ENCODE measurements at places on chromosomes 3 and 15.
A peak's percentile ranks its signal among the peaks of the same experiment; 100 is the strongest.

DNA sequence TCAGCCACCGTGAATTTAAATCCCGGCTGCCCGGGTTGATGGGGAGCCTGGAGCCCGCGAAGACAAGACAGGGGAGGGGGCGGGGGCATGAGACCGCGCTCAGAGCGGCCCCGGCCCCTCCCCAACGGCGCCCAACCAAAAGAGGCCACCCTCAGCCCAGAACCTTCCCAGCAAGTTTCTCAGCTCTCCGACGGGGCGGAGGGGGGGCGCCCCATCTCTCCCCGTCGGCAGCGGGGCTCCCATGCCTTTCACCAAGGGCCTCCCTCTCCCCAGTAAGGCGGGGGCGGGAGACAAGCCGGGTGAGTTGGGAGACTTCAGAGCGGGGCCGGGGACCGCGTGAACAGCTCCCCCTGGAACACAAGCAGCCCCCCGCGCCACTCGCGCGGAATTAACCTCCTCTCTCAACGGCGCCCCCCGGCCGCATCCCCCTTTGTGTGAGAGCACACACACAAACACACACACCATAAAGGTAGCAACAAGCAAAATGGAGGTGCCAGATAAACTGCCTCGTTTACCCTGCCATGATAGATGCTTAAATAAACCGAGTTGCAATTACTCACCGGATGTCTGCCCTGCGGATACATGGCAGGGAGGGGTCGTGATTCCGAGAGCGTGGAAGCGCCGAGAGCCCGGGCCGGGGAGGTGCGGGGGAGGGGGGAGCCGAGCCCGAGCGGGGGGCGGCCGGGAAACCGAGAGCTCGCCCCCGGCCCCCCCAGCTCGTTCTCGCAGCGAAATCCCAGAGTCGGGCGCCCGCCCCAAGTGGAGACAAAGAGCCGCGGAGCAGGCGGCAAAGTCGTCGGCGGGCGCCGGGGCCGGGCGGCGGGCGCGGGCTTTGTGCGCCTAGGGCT is 1.3 kb downstream of the TLE3 start:
- no peak for DNase-seq

GRCh38 chr3:81947359-81947758 is 185.9 kb upstream of the GBE1 start:
- DNase-seq, result no peak

DNA sequence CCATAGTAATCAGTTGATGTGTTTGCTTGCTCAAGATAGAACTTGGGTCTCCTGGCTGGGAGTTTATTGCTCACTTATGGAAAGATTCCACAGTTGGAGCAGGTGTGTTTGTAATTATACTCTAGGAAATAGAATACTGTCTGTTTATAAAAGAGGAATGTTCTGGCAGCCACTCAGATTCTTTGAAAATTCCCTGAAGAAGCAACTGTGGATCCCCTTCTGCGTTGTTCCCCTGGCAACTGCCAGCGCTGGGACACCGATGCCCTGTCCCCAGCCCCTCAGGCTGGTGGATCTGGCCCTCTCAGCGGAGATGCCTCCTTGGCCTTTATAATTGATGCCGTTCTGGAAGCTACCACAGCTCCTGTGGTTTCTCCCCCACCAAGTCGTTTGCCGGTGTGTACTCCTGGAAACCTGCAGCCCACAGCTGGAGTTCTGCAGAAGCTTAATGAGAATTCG is 225.9 kb downstream of the ITPR1 start:
- no peak for DNase-seq

DNA sequence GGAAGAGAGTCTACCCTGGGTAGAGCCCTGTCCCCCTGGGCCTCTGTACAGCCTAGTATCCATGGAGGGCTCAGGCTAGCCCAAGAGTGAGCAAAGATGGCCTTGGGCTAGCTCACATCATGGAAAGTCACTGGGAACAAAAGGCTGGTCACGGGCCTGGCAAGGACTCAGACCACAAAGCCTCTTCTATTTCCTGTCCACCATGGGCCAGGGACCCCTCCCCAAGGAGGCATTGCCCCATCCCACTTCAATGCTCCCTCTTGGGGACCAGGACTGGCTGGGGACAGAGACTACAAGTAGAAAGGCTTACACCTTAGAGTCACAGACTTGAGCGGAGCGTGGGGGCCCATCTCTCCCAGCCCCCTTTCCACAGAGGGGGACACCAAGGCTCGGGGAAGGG is 16.9 kb downstream of the DUSP7 start:
- DNase-seq, result no peak

GRCh38 chr3:186669378-186670084 is 3.7 kb downstream of the HRG start:
- no peak for DNase-seq

GRCh38 chr15:78212546-78213424 is 21.6 kb downstream of the ACSBG1 start:
- no peak for DNase-seq

DNA sequence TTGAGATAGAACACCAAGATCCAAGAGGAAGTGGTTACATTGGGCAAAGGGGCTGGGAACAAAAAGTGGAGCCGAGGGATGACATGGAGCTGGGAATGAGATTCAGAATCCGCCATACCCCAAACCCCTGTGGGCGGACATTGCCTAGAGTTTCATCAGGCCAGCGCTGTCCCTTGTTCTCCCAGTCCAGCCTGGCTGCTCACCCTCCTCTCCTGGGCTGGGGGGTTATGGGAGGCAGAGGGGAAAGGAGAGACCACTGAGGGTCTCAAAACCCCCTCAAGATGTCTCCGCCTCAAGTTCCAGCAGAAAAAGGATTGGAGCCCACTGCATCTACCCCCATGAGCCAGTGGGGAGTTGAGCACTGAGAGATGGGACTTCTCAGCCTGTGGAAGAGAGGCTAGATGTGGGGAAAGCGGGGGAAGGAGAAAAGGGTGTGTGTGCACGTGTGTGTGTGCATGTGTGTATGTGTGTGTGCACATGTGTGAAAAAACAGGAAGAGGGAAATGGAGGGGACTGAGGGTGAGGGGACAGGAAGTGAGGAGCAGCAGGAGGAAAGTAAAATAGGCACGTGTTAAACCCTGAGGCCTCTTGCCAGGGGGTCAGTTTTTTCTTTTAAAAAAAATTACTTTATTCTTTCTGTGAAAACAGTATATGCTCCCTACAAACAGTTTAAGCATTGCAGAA is 14.3 kb downstream of the GRM2 start:
- DNase-seq, result no peak

DNA sequence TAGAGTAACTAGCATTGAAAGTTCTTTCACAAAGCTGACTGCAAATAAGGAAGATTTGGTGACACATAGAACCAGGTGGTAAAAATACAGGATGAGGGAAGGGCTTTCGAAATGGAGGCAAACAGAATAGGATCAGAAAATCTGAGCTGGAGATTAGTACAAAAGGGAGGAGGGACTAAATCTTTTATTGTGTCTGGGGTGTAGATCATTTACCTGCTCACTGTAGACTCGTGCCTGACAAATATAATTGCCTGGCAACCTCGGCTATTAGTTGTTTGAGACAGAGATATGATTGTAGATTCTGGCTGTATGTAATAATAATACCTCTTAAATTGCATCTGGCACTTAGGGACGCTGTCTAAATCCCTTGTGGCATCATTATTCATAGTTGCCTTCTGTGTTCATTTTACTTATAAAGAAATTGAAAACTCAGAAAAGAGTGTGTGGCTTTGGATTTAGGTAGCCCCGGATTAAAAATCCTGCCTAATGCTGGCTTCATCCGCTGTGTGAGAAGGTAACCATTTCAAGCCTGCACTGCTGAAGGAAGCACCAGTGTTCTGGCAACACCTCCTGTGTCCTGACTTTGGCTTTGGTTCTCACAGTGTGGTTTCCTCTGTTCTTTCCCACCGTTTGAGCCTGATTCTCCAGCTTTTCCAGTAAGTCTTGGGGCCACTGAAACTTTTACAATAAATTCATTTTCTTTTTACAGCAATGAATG is 25.0 kb upstream of the GPR160 start:
- no peak for DNase-seq

DNA sequence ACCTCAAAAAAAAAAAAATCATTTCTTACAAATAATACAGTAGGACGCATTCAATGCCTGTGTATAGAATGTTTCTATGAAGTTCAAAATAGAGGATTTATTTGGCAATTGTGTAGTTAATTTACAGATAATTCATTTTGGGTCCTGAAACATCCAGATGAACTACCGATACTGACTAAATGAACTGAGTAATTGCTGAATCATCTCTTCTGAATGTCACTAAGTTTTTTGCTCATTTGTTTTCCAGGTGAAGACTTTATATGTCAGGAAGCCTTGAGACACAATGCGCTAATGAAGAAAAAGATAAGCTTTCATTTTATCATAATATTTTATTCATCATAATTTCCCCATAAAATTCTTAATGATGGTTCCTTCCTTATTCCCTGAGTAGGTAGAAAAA is 39.7 kb downstream of the PCOLCE2 start:
- no peak for DNase-seq

DNA sequence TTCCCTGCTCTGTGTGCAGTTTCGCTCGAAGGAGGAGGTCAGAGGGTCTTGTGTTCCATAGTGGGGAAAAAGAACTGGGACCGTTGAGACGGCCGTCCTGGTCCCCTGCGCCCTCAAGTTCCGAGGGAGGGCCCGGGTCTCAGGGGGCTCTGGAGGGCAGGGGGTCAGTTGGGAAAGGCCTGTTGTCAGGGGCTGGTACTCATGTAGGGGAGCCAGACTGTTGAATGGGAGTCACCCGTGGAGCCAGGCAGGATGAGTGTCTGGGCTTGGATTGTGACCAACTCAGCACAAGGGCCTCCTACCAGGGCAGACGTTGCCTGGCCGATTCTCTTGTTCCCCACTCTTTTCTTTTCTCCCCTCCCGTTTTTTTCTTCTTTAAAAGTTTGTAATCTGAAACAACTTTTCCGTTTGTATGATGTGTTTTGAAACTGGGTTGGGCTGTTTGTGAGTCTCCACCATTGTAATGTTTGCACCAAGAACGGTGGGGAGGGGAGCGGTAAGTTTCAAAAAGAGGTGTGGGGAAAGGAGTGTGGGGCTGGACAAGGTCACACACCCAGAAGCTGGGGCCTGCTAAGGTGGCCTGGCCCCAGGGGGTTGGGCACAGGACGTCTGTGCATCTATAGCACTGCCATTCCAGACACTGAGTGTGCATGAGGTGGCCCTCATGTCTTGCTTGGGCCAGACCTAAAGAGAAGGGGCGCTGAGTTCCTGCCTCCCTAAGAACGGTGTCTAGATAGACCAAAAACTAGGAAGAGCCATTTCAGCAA is 1.1 kb downstream of the CMTM7 start:
- DNase-seq, result peak; percentile 37

- DNase-seq, result no peak
Measured at GRCh38 chr3:141112686-141113297, 61.6 kb downstream of the SPSB4 start.

DNA sequence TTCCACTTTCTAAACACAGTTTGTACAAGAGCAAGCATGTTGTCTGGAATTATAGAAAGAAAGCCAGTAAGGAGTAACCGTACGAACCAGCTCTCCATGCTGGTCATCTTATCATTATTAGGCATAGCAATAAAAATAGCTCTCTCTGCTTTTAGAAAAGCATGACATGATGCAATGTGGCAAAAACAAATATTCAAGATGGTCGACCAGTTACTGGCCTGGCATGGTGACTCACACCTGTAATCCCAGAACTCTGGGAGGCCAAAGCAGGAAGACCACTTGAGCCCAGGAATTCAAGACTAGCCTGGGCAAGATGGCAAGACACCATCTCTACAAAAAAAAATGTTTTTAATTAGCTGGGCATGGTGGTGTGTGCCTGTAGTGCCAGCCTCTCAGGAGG is 2.6 kb upstream of the MAP4 start:
- DNase-seq, result no peak

- DNase-seq, result no peak
Measured at GRCh38 chr3:130906374-130906995, 12.6 kb downstream of the ATP2C1 start.

GRCh38 chr3:81549831-81550230 is 211.6 kb downstream of the GBE1 start:
- DNase-seq, result no peak

GRCh38 chr3:40379674-40380306 is 7.2 kb upstream of the ENTPD3 start:
- no peak for DNase-seq

DNA sequence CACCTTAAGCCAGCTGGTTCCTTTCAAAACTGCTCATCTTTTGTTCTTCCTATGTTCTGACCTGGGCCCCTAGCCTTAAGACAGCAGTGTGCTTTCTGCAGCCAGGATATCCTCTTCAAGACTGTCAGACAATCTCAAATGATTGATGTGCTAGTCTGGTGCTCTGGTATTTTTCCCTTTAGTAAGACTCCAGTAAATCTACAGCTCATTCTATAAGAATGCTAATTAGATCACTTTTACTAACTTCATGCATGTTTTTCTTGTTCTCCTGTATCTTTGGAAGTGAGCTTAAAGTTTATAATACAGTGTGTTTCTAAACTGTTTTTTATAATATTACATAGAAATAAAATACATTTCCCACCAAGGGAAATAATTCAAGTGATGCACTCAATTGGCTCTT is 220.9 kb upstream of the NANOGP8 start:
- no peak for DNase-seq

DNA sequence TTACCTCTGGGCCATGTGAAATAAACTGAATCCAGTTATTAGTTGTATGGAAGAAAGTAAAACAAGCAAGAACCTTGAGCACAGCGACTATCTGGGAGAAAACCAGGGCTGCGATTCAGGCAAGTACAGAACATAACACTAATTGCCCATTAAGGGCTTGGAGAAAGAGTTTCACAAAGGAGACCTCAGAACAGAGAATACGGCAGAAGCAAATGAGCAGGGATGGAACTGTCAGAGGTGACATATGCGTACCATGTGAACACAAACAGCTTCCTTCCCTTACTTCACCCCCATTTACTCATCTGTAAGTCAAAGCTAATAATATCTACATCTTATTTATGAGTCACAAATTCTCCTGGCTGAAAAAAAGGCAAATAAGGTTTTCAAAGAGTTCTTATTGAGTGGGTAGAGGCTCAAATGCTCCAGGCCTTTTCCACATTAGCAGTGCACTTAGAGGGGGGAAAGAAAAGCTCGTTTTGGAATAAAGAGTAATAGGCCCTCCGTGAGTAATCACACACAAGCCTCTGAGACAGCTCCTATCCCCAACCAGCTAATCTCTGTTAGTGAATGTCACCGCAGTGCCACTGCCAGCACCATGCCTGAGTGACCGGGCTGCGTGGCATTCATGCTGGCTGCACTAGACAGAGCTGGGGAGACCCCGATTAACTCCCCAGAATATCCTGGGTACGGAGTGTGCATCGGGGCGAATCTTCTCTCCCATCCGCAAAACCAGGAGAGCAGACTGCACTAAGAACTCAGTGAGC is 2.6 kb downstream of the PCSK6 start:
- DNase-seq, result no peak

- DNase-seq, result no peak
Measured at GRCh38 chr3:42498791-42499477, 3.5 kb upstream of the VIPR1 start.
